ENCODE measurements at places on chromosomes 12 and 14.
A peak's percentile ranks its signal among the peaks of the same experiment; 100 is the strongest.

DNA sequence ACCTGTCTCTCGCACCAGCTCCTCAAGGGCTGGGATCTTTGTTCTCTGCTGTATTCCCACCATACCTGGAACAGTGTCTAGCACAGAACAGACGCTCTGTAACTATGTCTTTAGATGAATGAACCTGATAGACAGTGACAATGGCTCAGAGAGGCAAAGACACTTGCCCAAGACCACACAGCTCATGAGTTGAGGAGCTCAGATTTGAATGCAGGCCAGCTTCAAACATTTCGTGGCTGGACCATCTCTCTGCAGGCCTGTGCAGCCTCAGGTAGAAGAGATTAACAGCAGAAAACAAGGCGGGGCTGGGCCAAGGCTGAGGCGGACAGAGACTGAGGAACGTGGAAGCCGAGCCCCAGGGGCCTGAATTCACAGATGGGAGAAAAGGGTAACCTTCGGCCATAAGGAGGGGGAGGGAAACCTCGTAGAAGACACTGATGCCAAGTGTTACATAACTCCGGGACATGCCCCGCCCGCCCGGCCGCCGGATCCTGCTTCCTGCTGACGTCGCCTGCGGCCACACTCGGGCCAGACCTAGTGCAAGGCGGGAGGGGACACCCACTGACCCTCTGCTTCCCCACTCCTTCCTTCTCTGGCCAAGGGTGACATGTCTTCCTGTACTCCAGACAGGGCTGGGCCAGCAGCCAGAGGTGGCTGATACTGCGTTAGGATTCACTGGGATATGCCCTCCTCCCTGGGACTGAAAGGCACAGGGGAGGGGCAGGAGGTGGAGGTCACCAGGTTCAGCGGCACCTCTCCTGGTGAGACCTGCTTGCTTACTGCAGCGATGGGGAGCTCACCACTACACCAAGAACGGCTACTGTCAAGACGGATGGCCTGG is 86.8 kb downstream of the RFLNA start:
- DNase-seq = peak; percentile 91

DNA sequence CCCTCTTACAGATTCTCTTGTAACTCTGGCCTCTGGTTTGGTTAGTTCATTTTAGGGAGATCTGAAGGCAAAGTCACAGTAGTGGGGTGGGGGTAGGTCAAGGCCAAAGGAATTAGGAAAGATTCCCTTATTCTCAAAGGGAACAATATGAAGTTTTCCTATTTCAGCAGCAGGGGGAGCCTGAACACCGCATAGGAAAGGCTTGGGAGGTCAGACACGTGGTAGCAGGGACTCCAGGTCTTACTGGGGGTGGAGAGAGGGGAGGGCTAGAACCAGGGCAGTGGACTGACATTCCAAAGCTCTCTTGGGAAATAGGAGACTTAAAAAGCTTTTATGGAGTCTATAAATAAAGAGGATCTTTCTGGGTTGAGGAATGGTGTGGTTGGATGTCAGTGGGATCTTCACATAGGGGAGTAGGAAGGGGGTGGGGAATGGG is 1.3 kb downstream of the ZC3H10 start:
- DNase-seq = peak; percentile 89

DNA sequence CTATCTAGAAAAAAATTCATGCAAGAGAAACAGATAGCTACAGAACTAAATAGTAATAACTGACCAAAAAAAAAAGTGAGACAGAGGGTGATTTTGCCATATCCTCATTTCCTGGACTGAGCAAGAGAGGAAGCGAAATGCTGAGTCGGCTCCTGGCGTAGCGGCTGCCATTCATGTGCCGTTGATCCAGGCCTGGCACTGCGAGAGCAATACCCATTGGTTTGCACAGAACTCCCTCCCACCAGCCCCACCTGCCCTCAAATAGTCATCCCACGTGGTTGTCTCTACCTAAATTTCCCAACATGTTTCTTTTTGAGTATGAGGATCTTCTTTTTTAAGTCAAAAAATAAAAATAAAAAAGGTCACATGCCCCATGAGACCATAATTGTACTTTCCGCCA is 9.4 kb upstream of the WNT5B start:
- no peak for DNase-seq

DNA sequence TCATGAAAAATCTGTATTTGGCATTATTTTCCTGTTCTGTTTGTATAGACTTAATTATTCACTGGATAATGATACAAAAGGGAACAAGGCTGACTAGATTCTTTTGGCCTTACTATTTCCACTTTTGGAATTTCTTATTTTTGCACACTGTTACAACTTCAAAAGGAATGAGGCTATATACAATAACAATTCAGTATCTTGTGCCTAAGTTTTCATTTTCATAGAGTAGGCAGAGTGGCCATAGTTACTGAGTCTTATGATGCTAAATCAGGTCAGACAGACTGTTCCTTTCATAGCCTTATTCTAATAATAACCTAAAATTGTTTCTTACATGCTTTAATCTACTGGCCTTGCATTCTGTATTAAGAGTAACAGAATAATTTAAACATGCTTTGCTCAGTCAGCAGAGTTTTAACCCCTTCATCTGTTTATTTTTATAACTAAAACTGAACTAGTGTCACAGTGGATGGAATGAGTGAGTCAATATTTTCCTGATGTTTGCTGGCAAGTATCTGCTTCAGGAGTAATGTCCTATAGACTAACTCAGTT is 10.5 kb downstream of the TTC8 start:
- peak; percentile 46 for DNase-seq

DNA sequence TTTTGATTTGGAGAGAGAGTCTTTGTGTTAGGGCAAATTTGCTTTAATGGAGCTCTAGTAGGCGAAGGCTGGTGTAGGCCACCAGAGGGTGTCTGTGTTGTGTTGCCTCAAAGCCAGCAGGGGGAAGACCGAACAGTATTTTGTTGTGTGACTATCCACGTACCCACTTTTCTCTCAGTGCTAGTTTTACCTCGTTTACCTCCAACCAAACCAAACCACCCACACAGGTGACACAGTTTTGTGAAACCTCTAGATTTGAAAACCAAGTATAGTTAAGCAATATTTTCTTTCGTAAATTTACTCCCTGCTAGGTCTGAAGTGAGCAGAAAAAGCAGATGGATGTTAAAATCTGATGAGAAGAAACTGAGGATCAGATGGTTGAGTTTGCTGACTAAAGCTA is 36.3 kb upstream of the NPFF start:
- DNase-seq = peak; percentile 69

DNA sequence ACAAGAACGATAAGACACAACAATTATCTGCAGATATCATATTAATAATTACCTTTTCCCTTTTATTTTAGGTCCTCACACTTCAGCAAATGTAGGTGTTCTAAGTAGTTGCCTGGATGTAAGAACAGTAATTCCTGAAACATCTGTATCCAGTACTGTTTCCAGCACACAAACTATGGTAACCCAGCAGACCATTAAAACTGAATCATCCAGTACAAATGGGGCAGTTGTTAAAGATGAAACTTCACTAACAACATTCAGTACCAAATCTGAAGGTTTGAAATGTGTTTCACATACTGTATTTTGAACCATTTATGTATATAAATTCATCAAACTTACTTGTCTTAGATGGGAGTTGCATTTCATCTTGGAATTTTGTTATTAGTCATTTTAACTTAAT is 31.0 kb downstream of the HCFC2 start:
- DNase-seq = no peak

- no peak for DNase-seq
Observed at GRCh38 chr12:99413751-99414150, 233.8 kb upstream of the GARIN6 start.

DNA sequence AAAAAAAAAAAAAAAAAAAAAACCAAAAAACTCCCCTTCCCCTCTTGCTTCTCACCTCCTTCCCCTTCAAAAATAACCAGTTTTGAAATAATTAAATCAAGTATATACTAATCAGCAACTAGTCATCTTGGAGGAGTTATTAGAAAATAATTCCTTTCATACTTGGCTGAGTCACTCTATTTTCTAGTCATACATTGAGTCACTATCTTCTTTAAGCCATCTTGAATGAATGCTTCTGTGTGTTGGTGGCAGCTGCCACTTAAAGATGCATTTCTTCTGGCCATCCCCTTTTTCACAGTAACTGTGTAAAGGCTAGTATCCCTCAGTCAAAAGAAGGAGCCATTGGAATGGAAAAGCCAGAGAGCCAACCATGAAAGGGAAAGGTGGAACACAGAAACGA is 84.2 kb upstream of the TMEM263 start:
- DNase-seq = peak; percentile 80
